ENCODE measurements at places on chromosomes 4 and X.

- DNase-seq: no peak
Measured at GRCh38 chr4:150849016-150849415, 166.1 kb downstream of the LRBA start.

- no peak for DNase-seq
Measured at GRCh38 chr4:173134426-173134825, 34.2 kb upstream of the GALNT7 start.

- no peak for DNase-seq
Measured at GRCh38 chrX:40938423-40938822, 146.8 kb upstream of the USP9X start.

DNA sequence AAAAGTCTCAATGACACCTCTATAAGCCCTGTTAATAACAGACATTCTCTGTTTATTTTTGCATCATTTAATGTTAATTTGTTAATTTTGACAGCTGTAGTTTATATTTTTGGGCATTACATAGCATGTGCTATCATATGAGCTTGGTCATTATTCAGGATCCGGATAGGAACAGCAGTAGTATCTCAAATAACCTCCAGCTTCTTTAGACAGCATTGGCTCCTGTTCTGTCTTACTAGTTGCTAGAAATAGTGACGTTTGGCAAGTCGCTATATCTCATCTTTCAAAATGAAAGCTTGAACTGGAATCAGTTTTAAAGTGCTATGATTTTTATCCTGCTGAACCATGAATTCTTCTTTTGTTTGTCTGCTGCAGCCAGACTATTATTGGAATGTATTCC lies 9.0 kb upstream of the ADGRA3 start:
- DNase-seq: no peak

DNA sequence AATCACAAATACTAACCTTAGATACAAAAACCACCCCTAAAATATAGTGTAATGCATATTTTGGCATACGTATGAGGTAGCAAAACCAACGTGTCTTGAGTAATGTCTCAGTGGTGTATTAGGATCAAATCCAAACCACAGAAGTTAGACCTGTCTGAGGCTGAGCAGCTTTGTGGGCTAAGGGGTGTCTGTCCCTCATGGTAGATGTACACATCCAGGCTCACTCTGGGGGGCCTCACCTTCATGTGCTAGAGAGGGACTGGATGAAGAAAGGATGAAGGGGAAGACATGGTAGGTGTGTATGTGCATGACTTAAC lies 188.0 kb upstream of the TBC1D9 start:
- no peak for DNase-seq

DNA sequence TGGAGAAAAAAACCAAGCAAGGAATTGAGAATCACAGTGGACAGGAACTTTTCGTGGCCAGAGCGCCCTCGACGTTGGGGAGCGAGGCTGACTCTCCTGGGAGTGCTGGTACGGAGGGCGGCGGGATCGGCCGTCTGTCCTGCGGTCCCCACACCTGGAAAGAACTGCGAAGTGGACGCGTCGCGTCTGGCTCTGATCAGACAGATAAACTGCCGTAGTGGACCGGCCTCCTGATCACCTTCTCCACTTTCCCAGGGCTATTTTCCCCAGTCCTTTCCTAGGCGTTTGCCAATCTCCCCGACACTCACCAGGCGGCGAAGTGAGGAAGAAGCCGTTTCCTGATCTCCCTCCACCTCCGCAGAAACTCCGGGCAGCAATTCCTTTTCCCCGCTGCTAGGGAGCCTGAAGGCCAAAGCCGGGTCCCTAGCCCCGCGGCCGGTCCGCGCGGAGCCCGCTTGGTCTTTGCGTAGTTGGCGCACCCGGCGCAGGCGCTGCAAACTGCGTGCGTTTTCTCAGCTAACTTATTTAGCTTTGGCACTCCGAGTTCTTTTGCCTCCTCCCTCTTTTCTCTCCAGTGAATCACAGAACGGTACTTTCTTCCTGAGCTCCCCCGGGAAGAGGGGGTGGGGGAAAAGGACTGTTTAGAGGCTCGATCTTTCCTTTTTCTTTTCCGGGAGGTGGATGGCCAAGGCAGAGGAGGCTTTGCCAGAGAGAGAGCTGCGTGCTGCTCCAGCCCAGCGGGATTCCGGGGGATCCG lies at the start of gene ARSJ:
TSS of gene ARSJ (minus strand) at position 500 of the 757 bp plus-strand sequence. CDS start 813 bp downstream, outside the sequence.
- peak; percentile 77 for DNase-seq

- no peak for DNase-seq
Measured at GRCh38 chr4:11412211-11412610, 16.5 kb downstream of the HS3ST1 start.

DNA sequence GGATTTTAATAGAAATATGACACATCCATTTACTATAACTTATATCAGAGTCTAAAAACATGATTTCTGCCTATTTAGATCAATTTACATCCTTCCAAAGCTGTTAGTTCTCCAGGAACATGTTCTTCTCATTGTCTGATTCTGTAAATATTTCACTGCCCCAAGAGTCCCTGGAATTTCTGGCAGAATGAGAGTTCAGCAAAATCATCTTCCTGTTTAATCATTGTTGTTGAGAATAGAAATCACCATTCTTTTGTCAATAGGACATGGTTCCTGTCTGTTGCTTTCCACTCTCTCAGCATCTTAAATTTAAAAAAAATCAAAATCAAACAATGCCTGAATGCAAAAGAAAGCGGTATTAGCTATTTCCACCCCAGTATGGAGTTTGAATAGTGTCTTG lies 172.8 kb upstream of the FRMPD4 start:
- DNase-seq: no peak

DNA sequence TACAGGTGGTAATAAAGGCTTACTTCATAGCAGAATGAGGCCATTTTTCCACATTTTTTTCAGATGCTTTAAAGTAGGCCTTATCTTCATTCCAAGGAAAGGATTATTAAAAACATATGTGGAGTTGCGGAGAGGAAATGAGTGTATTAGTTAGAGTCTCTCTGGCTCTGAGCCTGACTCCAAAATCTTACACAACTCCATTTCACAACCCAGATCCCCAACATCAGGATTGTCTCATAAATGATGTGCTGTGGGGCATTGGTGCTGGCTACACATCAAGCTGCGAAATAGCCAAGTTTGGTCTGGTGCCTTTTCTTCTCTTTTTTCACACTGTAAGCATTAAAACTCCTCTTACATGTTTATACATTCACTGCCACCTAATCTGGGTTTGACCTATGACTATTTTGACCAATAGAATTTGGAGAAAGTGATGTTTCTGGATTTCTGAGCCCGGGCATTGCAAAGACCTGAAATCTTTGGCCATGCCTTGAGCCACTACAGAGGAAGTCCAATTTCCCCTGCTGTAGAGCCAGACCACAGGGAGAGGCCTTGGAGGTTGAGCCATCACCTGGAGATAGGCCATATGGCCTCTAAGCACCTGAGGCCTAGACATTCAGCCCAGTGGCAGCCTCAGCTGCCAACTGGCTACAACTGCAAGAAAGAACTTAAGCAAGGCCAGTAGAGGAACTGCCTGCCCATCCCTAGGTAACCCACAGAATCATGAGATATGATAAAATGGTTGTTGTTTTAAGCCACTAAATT lies 16.7 kb upstream of the SOD3 start:
- DNase-seq: no peak

- no peak for DNase-seq
Measured at GRCh38 chr4:169229571-169230028, 41.2 kb downstream of the SH3RF1 start.

DNA sequence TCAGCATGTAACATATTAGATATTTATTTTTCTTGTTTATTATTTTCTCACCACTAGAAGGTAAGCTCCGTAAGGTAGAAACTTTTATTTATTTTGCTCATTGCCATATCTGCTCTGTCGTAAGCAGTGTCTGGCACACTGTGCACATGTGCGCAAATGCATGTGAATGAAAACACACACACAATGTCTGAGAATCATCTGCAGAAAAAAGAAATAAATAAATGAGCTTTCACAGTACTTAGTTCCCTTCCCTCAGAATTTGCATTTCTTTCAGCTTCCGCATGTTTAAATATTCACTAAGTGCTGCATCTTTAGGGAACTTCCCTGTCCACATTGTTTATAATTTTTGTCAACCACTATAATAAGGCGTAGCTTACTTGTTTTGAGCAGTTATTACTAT lies 963.0 kb upstream of the PABPC4L start:
- no peak for DNase-seq

DNA sequence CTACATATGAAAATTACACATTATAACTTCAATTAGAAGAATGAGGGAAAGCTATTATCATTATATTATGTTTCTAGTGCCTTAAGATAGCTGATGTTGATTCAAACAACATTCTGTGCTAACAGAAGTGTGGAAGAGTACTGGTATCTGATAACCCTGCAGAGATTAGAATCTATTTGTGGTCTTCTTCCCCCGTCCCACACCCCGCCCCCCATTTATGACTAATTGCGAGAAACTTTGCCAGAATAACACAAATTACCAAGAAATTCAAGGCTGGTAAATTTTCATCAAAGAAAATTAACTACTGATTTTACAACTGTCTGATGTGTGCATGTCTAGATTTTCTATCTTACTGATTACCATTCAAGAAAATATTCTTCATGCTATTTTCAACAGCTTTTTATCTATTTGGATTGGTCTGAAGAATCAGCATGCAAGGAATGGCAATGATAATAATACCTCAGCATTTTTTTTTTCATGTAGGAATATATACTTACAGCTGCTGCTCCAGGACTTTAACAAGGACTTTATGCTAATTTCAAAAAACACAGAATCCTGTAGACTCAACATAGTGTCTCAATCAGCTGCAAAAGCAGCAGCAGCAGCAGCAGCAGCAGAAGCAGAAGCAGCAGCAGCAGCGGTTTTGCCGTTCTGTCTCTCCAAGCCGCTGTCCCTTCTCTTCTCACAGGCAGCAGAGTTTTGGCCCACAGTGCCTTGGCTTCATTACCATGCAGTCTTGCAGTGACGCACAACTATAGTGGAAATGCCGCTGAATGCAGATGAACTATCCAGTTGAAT lies 126.7 kb downstream of the FRYL start:
- DNase-seq: peak; percentile 10

- no peak for DNase-seq
Measured at GRCh38 chr4:139654516-139654915, 11.1 kb upstream of the MGST2 start.
